Activated naive CD8-positive, alpha-beta T cell treated with anti-CD3 and anti-CD28 coated beads, Interleukin-2, amount 50 U/mL, for 16 hours (primary cell): ENCODE measurements at places on chromosomes 11 and 22.

- no peak for DNase-seq
These were observed 46.2 kb downstream of the P4HA3 start for GRCh38 chr11:74265256-74265655.

DNA sequence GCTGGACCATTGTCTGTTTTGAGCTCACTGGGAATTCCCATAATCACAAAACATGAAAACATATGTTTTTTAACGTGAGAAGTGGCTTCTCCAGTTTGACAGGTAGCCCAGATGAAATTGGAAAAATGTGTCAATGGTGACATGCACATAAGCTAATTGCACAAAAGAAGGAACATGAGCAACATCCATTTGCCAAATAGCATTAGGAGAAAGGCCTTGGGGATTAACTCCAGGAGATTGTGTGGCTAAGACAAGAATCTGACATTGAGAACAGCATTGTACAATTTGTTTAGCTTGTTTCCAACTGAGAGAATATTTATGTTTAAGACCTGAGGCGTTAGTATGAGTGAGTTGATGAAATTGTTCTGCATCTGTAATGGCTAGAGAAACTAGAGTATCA is 147.0 kb upstream of the API5 start:
- DNase-seq, result no peak

DNA sequence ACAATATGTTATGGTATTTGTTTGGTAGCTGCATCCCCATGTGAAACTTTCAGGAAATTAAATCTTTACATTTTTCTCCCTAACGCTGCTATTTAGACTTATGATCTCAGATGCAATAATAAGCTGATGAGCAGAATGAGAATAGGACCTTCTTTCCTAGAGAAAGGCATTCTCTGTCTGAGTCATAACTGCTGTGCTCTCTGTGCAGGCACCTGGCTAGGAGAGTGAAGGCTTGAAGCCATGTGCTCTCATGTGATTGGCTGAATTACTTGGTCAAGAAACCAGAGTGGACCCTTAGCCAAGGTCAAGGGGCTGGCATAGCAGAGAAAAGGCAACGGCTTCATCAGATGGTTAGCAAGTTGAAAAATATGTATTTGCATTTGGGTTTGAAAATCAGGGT is 185.0 kb downstream of the ADAMTS15 start:
- DNase-seq, result no peak

- DNase-seq, result no peak
These were observed 3913.9 kb upstream of the OR11H1 start for GRCh38 chr22:11613898-11614755.

GRCh38 chr11:44005956-44006355 is 41.8 kb upstream of the ACCSL start:
- DNase-seq, result no peak

DNA sequence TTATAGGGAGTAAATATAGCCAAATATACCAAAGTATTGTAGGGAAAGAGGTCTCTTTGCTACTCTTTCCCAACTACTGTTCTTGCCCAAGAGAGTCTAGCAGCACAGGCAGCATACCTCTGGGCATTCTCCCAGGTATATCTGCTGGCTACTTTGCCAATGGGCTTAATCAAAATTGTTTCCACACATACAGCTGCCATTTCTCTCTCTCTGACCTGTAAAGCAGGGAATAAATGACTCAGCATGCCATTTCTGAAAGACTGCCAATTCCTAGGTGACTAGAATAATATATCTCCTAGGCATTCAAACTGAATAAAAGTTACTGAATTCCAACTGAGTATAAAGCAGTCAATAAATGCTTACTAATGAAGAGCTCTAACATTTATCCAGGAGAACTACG is 44.6 kb downstream of the RDX start:
- no peak for DNase-seq

- DNase-seq, result no peak
These were observed 158.5 kb downstream of the WNT11 start for GRCh38 chr11:76047766-76048165.

GRCh38 chr11:118791961-118792569 is 1.1 kb upstream of the DDX6 start:
- no peak for DNase-seq

- DNase-seq, result no peak
These were observed 16.6 kb downstream of the ASRGL1 start for GRCh38 chr11:62353841-62354240.

- DNase-seq, result no peak
These were observed 62.2 kb downstream of the MORC2 start for GRCh38 chr22:30906411-30906810.

DNA sequence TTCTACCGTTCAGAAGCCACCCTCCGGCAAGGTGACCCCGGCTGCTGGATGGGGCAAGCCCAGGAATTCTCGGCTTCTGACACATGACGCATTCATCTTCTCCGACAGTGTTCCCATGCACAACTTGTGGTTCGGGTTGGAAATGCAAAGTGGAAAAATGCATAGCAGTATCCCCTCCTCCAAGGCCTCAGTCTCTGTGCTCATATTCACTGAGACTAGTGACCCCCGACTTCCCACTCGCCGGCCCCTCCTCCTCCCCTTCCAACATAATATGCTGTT is 70.0 kb upstream of the NTM start:
- DNase-seq, result no peak
